Bone marrow (tissue), 2 donors: ENCODE measurements at places on chromosomes 3 and 15.

DNA sequence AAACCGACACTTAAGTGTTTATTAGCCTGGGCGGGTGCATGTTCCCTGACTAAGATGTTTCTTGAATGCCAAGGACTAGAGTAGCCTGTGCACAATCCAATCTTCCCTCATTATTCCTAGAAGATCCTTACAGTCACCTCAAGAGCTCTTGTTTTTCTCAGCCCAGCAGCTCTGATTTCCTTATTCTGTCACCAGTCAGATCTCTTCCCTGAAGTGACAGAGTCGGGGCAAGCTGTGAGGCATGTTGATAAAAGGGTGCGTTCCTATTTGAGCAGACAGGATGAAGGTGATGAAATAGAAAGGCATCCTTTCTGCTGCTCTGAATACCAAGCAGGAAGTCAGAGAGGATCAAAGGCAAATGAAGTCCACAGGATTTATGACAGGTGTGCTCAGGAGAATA lies 125.6 kb upstream of the MCTP2 start:
- no peak for DNase-seq

GRCh38 chr3:59321881-59322540 lies 272.2 kb upstream of the CFAP20DC start:
- no peak for DNase-seq

- DNase-seq = no peak
Measured at GRCh38 chr3:122628567-122628966, 51.1 kb downstream of the PARP15 start.

GRCh38 chr15:43851251-43851650 lies 24.4 kb downstream of the WDR76 start:
- no peak for DNase-seq

- no peak for DNase-seq
Measured at GRCh38 chr15:83207660-83208366, at the start of gene HDGFL3. Gene HDGFL3 (minus strand): TSS chr15:83207823. CDS start chr15:83207414, 409 bp downstream.

DNA sequence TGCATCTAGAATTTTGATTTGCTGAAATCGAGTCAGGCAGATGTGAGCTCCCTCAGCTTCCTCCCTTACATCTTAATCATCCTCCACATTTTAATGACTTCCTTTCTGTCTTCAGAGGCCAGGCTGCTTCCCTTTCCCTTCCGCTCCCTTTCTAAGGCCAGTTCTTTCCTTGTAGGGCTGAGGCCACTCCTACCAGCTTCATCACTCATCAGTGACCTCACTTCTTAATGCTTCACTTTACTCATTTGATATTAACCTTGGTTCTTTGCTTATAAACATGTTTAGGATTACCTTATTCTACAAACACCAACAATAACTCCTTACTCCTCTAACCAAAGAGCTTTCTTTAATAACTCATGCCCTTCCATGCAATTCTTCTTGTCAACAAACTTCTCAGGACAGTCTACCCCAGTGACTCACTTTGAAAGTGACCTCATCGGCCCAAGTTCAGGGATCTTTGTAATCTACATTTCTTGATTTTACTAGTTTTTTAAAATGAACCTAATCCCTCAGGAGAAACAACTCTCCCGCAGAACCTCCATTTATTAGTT lies 23.9 kb downstream of the ILDR1 start:
- DNase-seq = peak; percentile 94

DNA sequence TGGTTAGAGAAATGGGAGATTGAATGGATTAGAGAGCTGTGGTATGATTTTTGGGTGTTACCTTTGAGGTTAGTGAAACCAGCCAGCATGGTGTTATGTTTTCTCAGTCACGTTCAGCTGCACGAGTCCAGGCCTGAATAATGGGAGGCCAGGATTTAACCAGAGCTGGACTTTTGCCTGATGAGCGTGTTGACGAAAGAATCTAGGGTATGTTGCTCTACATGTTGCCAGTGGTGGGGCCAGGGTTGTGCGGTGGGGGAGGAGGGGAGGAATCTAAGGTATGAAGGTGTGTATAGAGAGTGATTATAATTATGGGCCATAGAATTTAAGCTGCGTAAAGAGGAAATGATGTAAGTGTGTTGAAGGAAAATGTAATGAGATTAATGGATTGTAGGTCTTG lies 22.8 kb downstream of the MINDY2 start:
- no peak for DNase-seq

- no peak for DNase-seq
Measured at GRCh38 chr3:75140904-75141615, 523.1 kb upstream of the FRG2C start.

- DNase-seq = no peak
Measured at GRCh38 chr15:27885201-27885600, 213.9 kb downstream of the OCA2 start.

GRCh38 chr15:43220991-43221403 lies at the start of gene EPB42:
Gene EPB42 (minus strand): TSS chr15:43221018. CDS start chr15:43220825, 193 bp downstream.
- no peak for DNase-seq
